Cerebellum (tissue), 4 donors: ENCODE measurements at places on chromosomes 4 and X.

GRCh38 chr4:174307694-174308093, 24.0 kb downstream of the CEP44 start:
- DNase-seq, result no peak

DNA sequence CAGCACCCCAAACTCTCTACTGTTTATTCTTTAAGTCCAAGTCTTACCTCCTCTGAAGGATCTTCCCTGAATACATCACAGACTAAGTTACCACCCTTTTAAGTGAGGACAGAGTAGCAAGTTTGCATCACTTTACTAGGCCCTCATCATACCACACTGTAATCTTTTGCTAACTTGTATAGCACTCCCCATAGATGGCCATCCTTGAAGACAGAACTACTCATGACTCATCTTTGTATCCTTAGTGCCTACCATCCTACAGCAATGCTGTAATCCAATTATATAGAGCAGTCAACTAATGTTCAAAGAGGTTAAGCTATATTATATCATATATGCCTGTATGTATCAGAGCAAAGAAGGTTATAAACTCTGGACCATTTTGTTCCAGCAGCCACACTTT, 101.4 kb downstream of the ADAMTS3 start:
- no peak for DNase-seq

DNA sequence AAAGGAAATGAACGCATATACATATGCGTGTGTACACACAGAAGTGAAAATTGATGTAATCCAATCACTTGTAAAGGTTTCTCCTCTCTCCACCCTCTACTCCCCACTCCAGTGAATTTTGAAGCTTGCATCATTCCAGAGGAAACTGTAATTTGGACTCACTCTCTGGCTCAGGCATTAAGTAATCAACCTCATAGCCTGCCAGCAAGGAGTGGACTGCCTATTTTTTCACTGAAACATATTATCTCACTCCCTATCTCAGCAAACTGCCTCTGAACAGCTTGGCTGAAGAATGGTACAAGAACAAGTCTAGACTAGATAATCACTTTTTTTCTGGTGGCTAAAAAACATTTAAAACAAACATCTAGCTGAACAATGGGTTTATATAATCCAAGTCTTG, 124.2 kb downstream of the C4orf51 start:
- peak; percentile 61 for DNase-seq

GRCh38 chr4:3225936-3226335, 23.0 kb upstream of the MSANTD1 start:
- DNase-seq, result no peak

DNA sequence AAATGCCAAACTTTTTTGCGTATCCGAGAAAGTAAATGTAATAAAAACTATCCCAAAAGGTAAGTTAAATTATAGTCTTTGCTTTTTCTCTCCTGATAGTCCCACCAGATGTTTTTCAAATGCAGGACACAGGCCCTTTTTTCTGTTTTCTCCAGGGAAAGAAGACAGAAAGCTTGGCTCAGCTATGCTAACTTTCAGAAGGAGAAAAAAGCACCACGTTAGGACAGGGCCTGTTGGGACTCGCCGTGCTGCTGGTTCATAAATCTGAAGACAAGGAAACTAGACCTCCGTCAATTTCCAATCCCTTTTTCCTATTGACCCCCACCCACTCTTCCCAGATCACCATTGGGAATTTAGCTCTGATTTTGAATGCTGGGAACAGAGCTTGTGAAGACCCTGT, 220.9 kb upstream of the SFRP2 start:
- no peak for DNase-seq

GRCh38 chrX:118100091-118100490, 16.5 kb downstream of the KLHL13 start:
- no peak for DNase-seq

- DNase-seq, result no peak
Measured at GRCh38 chrX:74179990-74180389, 124.0 kb upstream of the ZCCHC13 start.

DNA sequence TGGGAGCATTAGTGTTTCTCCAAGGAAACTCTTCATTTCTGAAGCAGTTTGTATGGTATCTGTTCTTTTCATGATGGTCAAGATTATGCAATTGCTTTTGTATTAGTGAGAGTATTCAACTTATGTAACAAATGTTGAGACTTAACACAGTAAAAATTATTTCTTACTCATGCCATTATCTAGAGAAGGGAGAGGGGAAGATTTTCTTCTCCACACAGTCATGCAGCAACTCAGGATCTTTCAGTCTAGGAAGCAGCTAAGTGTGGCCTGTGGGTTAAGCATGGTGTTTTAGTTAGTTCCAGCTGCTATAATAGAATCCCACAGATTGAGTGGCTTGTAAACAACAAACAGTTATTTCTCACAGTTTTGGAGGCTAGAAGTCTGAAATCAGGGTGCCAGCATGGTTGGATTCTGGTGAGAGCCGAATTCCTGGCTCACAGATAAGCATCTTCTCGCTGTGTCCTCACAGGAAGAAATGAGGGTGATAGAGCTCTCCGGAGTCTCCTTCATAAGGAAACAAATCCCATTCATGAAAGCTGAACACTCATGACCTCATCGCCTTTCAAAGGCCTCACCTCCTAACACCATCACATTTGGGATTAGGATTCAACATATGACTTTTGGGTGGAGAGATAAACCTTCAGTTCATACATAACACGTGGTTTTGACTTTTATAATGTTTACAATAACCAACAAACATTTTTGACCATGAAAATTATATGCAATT, 101.2 kb downstream of the FRMPD4 start:
- DNase-seq, result no peak

DNA sequence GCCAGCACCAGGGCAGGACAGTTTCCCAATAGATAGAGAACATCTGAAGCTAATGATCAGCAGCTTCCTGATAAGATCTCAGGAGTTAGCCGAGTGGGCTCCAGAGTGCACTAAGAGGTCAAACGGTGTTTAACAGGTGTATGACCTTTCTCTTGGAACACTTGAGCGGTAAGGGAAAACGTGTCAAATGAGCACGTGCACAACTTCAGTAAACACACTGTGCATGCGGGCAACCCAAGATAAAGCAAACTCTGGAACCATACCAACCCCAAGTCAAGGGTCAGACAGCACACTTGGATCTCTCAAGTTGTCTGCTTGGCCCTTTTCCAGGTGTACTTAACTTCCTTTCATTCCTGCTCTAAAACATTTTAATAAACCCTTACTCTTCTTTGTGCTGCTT, 1941.5 kb upstream of the PCDH10 start:
- DNase-seq, result no peak

GRCh38 chr4:72743078-72743477, 174.1 kb upstream of the ADAMTS3 start:
- no peak for DNase-seq

- no peak for DNase-seq
Measured at GRCh38 chrX:74023203-74023602, 280.8 kb upstream of the ZCCHC13 start.

DNA sequence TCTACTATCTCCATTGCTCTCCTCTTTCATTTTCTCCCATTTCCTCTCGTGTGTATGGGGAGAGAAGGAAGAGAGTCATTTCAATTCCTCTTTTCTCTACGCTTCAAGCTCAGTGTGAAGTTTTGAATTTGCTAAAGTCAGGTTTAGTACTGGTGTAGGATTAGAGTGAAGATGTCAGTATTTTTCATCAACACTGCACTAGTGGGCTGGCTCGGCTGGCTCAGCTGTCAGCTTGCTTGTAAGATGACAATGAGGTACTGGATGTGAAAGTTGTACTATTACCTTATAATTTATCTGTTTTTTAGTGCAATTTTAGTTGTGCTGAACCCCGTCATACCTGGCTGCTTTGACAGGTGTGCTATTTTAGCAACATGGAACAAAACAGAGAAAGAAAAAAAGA, 2.1 kb upstream of the SH2D1A start:
- no peak for DNase-seq

DNA sequence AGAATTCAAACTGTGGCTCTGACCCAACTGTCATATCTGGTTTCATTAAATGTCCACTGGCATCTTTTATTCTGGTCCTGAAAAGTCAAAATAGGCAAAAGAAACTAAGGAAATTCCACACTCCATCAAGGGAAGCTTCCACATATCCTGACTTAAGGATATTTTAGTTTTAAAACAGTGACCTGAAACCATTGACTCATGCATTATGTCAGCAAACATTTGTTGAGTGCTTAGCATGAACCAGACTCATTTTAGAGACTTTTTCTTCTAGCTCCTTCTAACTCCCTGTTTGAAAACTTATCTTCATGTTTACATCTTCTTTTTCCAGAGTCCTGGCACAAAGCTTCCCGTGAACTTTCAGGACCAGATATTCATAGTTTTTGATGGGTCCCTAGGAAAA, 6.9 kb upstream of the CXCL1 start:
- DNase-seq, result no peak

GRCh38 chr4:3660086-3660927, 105.9 kb upstream of the ADRA2C start:
- DNase-seq, result no peak

- no peak for DNase-seq
Measured at GRCh38 chr4:99054428-99054994, 34.1 kb downstream of the ADH5 start.

DNA sequence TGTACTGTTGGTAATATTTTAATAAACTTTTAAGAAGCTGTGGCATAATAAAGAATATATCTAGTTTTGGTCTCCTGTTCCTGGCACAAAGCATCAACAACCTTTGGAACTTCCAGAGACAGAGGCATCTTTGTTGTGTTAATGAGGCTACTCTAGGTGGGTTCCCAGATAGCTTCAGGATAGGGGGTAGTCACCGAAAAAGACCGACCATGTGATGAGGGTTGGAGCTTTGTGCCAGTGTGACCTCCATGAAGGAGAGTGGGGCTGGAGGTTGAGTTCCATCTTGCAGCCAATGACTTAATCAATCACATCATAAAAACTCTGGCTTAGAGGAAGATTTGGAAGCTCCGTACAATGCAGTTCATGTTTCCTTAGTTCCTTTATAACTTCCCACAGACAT, 9.9 kb downstream of the PPAT start:
- no peak for DNase-seq

DNA sequence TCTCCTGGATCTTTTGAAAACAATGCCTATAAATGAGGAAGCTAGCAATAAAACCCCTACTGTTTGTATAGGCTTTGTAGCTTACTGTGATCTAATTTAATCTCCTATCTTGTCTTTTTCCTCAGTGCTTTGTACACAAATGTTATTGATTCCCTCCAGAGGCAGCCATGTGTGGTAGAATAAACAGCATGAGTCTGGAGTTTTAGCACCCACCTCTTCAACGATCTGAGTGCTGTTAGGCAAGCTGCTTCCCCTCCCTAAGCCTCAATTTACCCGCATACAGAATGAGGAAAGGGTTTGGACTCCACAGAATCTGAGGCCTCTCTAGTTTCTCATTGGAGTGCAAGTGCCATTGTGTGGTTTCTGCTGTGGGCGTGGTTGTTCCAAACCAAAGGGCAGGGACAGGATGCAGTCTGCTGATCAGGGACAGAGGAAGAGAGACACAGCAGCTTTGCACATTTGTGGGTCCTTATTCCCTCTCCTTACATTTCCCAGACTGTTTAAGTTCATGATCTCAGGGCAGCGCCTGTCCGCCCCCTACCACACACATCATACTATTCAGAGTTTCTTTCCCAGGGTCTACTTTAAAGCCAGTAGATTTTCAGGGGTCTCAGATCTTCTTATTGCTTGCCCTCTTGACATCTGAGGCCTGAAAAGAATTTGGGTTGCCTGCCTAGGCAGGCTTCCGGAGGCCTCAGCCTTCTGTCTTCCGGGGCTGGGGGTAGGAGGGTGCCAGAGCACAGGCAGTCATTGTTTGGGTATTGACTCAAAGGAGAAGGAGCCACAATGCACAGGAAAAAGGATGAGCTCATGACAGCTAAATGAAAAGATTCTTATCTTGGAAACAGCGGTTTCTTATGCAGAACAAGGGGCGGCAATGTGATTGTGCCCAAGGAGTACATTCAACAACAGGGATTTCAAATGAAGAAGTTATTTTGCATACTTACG, 114.9 kb upstream of the TEX13D start:
- DNase-seq, result no peak

- no peak for DNase-seq
Measured at GRCh38 chrX:153226344-153227185, 47.5 kb downstream of the MAGEA1 start.

- DNase-seq, result peak; percentile 35
Measured at GRCh38 chr4:7777017-7777710, 162.5 kb downstream of the AFAP1 start.

DNA sequence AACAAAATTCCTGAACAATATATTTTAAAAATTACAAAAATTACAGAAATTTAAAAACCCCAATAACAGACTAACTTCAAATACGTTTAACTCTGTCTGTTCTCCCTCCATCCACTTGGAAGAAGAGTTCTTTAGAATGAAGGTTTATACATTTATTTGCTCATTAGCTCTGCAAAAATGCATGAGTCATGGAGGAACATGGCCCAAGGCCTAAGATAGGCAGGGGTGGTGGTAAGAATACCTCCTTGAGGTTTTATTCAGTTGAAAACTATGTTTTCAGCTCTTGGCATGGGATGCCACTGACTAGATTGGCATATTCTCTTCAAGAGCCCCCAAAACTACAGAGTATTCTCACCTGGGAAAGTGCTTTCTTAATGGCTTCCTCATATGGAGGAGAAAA, 8.8 kb upstream of the LRRC66 start:
- DNase-seq, result no peak

DNA sequence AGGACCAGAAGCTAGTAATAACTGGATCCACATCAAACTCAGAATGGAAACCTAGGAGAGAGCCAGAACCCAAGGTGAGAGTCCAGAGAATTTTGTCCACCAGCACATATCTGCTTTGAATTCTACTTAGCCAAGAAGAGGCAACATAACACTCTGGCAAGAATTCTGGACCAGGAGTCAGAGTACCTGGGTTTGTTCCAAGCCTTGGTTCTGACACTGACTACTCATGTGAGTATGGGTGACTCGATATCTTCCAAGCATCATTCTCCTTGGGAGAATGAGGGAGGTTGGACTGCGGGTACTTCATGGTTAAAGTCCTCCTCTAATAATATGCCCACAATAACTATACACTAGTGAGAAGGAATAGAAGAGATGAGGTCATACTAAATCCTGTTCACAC, 144.0 kb upstream of the JADE1 start:
- DNase-seq, result no peak

DNA sequence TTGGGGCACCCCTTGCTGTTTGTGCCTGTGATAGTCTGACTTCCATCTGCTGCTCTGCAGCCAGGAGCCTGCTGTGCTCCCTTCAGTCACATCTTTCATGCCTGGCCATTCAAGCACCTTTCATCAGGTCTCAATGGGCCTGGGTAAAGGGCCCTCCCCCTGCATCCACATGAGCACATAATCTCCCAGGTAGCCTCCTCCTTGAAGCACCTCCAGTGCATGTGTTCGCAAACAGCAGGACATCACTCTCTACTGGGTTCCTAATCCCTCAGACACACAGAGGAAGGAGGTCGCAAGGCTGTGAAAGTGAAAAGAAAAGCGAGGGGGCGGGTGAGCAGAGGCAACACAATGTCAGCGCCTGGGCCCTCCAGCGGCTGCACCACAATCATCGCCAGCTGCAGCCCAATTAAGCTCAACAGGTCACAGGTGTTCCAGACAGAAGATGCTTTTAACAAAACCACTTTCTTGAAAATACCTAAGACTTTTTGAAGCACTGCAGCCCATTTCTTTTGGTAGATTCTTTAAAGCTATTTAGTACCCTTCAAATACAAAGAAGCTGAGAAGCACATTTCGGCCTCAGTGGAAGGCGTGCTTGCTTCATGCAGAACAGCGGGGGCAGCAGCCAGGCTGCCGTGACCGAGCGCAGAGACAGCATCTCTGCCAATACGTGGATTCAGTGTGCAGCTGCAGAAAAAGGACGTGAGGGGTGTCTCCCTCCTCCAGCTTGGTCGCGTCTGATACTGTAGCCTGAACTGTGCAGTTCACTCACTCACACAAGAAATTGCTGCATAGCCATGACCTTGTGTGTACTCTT, 92.2 kb upstream of the SPRY1 start:
- peak; percentile 72 for DNase-seq
